HT-29 (cell line): ENCODE measurements at places on chromosomes 11 and 22. TPM values are rescaled to one million over a fixed set of nuclear protein-coding genes. Genes with fewer than 3 reads are reported as not detected.
A peak's percentile ranks its signal among the peaks of the same experiment; 100 is the strongest.

GRCh38 chr11:74490941-74491340, 2.6 kb downstream of the LIPT2 start:
- DNase-seq, result no peak

Gene TRIM49
- not detected in 2 replicates for total RNA-seq

DNA sequence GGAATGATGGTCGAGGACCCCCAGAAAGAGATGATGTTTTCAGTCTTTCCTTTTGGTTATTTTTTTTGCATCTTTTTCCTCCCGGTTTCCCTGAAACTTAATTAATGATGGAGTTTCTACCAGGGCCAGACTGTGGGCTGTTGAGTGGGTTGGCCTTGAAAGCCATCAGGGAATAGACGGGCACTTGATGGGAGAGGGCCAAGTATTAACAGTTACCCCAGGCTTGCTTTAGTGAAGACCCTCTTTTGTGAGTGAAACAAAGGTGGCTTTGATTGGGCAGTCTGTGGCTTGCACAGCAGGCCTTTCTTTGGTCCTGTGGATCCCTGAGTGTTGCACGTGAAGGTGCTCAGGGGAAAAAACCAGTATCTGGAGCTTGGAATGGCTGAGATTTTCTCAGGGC, 56.9 kb downstream of the AMOTL1 start:
- DNase-seq, result no peak

GRCh38 chr11:32154275-32154674, 63.4 kb downstream of the RCN1 start:
- peak; percentile 26 for DNase-seq

GRCh38 chr11:32962016-32962415, 53.7 kb upstream of the DEPDC7 start:
- DNase-seq, result no peak

GRCh38 chr11:129950101-129951091, 52.2 kb downstream of the PRDM10 start:
- DNase-seq, result no peak

Gene HSCB
- total RNA-seq, result 24.6 and 26.2 TPM in 2 replicates

GRCh38 chr11:107740271-107740670, 28.4 kb upstream of the SLN start:
- no peak for DNase-seq

Gene FGF3
- total RNA-seq, result 0.41 TPM in 1 of 2 replicates, not detected in the other

DNA sequence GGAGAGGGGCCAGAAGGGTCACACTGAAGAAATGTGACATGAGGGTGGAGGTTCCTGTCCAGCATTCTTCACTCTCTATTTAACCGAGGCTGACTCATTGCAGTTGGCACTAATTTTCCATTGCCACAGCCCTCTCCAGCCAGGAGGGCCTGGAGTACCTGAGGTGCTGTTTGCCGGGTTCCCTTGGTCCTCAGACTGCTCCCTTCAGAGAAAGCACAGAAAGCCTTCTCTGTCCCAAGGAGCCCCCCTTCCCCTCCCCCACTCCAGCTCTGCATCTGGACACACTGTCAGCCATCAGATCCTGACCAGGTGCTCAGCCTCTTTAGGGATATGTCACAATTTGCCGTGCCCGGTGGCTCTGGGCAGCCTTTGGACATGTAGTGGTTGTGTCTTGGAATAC, 3.2 kb upstream of the C11orf91 start:
- DNase-seq, result peak; percentile 61

GRCh38 chr11:87425943-87426342, 388.2 kb downstream of the TMEM135 start:
- DNase-seq, result no peak

Gene NECTIN1
- total RNA-seq, result 38.9 and 46.5 TPM in 2 replicates

DNA sequence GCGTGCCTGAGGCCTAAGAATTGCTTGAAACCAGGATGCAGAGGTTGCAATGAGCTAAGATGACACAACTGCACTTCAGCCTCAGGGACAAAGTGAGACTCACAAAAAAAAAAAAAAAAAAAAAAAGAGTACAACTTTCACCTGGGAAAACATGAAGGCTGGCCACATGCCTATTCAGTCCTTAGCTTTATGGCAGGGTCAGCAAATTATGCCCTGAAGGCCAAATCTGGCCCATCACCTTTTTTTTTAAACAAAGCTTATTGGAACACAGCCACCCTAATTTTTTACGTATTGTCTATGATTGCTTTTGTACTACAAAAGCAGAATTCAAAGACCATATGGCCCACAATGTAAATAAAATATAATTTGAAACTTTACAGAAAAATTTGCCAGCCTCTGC, 8.2 kb downstream of the FSHB start:
- DNase-seq, result no peak

- DNase-seq, result peak; percentile 23
These were observed 498.2 kb downstream of the KCNA4 start for GRCh38 chr11:29518389-29519174.

Gene IFTAP
- 2.2 and 6.3 TPM in 2 replicates for total RNA-seq

DNA sequence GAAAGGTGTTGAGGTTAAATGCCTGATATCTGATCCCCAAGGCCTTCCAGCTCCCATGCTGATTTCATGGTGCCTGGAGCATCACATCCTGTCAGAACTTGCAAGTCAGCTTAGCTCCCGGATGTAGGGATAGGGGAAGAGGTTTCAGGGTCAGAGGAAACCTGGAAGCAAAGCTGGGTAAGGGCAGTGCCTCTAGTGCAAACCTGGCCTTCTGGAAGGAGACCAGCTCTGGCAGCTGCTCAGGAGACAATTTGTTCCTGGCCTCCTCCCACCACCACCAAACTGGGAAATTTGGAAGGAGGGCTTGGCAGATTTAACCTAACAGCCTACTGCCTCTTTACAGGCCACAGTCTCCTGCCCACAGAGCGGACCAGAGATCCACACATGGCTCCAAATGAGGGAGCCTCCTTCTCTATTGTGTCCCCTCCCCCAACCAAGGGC, 9.2 kb upstream of the TSKU start:
- DNase-seq, result no peak

- peak; percentile 59 for DNase-seq
These were observed 737 bp downstream of the BCL2L13 start for GRCh38 chr22:17639247-17639741.

DNA sequence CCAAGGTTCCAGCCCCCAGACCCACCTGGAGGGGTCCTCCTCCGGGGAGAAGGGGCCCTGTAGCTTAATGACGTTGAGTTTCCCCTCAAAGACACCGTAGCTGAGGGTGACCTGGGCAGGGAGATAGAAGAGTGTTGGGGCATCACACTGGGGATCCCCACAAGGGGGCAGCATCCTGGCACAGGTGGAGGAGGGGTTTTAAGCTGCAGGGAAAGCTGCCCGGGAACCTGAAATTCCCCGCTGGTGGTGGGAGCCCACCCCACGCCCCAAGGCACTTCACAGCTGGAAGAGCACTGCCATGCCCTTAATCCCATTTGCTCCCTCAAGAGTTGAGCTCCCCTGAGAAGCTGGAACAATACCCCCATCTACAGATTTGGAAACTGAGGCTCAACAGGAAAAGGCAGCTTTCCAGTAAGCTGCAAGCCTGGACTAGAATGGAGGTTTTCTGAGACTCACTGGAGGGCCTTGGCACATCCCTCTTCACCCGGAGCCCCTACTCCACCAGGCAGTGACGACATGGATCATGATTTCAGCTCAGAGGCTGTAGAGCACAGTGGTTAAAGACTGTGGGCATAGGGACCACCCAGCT, 13.7 kb downstream of the MFNG start:
- peak; percentile 54 for DNase-seq

DNA sequence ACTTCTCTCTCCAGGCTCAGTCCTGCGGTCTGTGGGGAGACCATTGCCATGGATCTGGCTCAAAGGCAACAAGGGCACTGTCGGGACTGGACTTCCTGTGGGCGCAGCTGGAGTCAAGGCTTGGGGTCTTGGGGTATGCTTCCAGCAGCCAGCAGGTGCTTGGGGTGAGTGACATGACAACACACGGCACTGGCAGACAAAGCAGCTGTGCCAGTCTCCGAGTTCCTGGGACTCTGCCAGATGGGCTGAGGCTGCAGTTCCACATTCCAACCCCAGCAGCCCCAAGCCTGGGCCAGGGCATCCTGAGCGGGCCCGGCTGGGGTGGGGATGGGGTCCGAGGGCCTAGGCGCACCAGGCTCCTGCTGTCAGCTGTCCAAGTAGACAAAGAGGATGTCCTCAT, 12.3 kb downstream of the GUCD1 start:
- DNase-seq, result peak; percentile 18

DNA sequence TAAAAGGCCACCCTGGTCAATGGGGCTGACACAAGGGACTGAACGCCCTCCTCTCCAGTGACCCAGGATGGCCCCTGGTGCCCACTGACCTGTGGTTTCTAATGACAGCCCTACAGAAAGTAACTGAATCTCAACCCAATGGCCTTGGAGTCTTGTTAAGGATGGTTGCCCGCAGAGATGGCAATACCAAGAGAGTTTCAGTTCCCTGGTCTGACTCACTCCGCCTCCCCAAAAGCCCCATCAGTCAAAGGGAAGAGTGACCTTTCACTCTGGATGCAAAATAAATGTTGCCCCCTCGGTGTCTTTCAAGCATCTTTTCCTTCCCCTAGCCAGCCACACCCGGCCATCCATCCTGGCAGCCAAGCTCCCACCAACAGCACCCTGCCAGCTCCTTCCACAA, 57.7 kb upstream of the ISX start:
- no peak for DNase-seq

GRCh38 chr22:38554281-38554680, 15.7 kb downstream of the DMC1 start:
- no peak for DNase-seq

- no peak for DNase-seq
These were observed 73.2 kb upstream of the BLID start for GRCh38 chr11:122189229-122189628.

Gene LDHAL6A
- not detected in 2 replicates for total RNA-seq

Gene MRGPRF
- 0.05 TPM in 2 replicates for total RNA-seq

Gene TSGA10IP
- total RNA-seq, result not detected in 2 replicates

DNA sequence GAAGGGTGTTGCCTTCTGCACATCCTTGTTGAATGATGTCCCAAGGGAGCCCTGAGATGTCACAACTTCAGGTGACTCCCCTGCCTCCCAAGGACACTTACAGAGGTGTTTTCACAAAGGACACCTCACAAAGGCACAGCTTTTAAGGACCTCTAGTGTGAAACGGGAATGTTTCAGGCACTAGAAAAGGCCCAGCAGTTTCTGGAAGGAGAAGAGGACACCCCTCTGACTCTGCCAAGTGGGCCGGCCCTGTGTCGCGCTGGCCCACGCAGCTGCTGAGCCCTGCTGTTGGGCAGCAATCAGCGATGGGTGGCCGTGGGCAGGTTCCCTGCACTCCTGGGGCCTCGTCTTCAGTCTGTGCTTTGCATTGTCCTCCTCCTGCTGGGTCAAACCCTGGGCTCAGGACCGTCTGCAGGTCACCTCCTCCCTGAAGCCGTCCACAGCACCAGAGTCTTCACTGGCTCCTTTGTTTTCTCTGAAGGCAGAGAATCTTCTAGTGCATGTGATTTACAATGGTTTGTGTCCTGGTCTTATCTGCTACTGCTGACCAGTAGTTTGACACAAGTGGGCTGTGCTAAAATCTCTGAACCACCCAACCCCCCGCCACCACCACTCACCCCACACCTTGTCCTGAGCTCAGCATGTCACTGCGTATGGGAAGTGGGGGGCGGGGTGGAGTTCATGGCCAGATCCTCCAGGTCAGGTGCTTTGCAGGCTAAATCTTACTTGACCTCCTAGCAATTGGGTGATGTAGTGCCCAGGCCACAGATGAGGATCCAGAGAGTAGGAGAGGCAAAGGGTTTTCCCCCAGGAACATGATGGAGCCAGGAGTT, 3.2 kb downstream of the LINC01488 start:
- no peak for DNase-seq

DNA sequence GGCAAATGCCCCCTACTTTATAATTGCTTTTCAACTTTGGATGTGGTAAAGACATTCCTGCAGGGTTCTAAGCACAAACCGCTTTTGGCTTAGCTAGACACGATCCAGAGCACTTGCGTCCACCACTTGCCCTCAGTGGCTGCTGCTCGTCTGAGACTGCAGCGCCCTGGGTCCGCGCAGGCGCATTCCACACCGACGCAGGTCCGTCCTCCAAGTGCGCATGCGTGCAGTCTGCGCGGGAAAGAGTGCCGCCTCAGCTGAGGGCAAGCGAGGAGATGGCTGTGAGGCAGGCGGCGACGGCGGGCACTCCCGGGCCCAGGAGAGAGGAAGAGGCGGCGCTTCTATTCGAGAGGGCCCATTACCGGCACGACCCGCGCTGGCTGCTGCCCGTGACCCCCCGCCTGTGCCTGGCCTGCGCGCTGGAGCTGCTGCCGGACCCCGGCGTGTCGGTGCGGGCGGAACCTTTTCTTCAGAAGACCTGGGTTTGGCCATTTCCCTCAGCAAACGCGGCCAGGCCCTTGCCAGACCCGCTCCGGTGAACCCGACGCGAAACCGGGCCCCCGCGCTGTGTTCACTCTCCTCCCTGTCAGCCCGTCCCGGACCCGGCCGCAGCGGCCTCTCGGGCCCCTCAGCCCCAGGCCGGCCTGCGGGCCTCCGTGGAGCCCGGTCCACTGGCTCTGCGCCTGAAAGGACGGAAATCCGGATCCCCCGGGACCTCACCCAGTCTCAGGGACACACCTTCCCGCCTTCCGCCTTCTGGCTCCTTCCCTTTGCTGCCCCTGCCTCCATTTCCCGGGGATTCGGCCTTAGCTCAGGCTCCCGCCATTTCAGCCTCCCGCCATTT, at the start of gene MEI1:
MEI1 (plus strand) TSS at position 240 of the 844 bp plus-strand sequence; CDS start at position 276, 36 bp downstream.
- no peak for DNase-seq

DNA sequence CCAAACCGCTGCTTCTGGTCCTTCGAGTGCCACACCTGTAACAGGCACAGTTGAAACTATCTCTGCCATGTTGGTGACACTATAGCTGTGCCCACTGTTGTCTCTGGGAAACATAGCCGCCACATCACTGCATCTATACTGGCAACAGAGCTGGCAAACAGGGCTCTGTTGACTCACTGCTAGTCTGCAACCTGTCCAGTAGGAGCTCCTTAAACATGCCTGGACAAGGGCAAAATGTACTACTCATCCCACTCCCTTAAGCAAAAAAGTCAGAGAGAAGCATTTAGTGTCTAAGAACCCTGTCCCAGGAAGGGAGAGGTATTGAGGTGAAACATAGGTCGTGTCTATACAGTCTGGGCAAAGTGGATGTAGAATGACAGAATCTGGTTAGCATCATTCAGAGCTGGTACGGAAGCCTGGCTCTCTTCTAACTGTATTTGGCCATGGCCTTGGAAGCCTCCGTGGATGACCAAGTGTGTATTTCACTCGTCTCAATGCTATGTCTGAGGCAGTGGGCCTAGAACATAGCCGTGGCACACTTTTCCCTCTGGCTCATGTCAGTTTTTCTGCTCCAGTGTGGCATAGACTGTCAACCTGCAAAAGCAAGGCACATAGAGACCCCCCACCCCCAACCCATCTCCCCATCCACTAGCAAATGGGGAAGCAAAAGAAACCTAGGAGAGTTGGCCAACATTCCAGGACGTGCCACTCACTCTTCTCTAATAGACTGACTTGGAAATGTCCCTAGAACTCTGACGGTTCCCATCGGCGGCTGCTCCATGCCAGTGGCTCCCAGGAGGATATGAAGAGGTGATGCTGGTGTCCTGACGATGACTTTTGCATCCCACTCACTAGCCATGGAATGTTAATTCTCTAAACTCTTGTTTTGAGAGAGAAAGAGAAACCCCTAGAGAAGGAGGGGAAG, 21.4 kb upstream of the PISD start:
- no peak for DNase-seq

GRCh38 chr22:43142880-43143562, at the start of gene MCAT:
Gene MCAT, minus strand, starts transcription at chr22:43143398. Its CDS starts 50 bp downstream, at chr22:43143348.
- peak; percentile 59 for DNase-seq
